Fibroblast of mammary gland (primary cell): ENCODE measurements at places on chromosomes 1 and 21.

DNA sequence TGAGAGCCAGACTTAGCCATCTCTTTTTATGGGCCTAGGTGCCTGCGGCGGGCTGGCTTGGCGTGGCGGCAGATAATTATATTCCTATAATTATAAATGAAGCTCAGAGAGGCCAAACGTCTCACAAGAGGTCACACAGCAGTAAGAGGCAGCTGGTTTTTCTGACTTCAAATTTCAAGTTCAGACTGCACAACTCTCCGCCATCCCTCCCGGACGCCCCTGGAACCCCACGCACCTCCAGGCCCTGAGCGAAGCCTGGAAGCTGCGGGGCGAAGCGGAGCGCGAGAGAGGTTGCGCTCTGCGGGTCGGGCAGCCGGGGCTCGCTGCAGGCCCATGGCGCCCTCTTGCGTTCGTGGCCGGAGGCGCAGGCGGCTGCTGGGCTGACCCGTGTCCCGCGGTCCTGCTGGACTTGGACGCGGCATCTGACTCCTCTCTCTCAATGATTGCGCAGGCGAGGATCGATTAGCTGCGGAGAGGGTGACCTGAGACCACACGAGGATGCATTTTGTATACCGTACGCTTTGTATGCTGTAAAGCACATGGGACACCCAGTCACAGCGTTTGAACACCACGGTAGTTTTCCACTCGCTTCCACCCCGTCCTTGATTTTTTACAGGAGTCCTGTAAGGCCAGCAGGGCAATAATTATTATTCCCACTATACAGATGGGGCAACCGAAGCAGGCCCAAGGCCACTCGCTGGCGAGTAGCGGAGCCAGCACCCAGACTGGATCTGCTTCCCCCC, 272.7 kb downstream of the FOXD2 start:
- DNase-seq, result peak; percentile 42

- no peak for DNase-seq
These were observed 86.3 kb upstream of the SOD1 start for GRCh38 chr21:31573217-31573616.

- peak; percentile 39 for DNase-seq
These were observed 78.6 kb downstream of the IVNS1ABP start for GRCh38 chr1:185238447-185238846.

- DNase-seq, result no peak
These were observed 91.8 kb downstream of the KCNN3 start for GRCh38 chr1:154778275-154778674.

GRCh38 chr1:54809496-54810074, 8.5 kb upstream of the TTC22 start:
- DNase-seq, result peak; percentile 19

- no peak for DNase-seq
These were observed 15.7 kb downstream of the DIP2A start for GRCh38 chr21:46474382-46474781.

- peak; percentile 46 for DNase-seq
These were observed 29.9 kb upstream of the DDAH1 start for GRCh38 chr1:85494904-85495266.

DNA sequence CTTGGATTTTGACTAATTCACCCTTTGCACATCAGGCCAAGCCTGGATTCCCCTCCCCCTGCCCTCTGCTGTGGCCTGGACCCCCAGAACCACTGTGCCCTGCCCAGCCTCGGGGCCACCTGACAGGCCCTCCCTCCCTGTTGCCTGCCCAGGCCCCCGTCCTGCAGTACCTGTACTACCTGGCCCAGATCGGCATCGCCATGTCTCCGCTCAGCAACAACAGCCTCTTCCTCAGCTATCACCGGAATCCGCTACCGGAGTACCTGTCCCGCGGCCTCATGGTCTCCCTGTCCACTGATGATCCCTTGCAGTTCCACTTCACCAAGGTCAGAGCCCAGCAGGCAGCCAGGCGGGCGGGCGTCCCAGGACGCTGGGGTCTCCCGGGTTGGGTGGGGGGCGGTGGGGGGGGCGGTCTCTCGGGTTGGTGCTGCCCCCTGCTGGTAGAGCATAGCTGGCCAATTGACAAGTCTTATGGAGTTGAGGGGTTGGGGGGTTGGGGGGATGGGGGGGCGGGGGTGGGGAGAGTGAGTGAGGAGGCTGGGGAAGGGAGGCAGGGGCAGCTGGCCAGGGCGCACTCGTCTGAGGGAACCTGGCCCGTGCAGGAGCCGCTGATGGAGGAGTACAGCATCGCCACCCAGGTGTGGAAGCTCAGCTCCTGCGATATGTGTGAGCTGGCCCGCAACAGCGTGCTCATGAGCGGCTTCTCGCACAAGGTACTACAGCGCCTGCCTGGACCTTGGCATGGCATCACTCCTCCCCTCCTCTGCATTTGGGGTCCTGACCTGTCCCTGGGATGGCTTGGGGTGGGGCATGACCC, 10.7 kb downstream of the AMPD2 start:
- DNase-seq, result no peak

- DNase-seq, result peak; percentile 58
These were observed 1.5 kb downstream of the XPR1 start for GRCh38 chr1:180633057-180634056.

GRCh38 chr1:151693057-151693651, 23.4 kb downstream of the CELF3 start:
- DNase-seq, result peak; percentile 44

- no peak for DNase-seq
These were observed 47.1 kb upstream of the CSF3R start for GRCh38 chr1:36529769-36530260.

DNA sequence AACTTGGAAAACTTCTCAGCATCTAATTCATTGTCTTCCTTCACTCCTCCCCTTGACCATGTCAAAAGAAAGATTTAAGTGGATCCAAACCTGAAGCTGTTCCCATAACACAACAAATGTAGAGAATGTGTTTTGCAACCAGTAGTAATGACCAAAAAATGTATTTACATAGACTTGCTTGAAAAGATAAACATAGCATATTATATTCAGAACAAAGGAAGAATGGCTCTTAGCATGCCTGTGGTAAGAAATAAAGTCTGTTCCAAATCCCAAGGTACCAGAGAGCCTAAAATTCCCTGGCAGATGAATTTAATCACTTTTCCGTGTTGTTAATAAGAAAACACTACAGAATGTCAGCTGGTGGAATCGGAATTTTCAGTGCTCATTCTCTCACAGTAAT, 36.8 kb downstream of the FMO3 start:
- DNase-seq, result peak; percentile 91

GRCh38 chr21:46064870-46065214, 33.1 kb upstream of the COL6A2 start:
- no peak for DNase-seq

DNA sequence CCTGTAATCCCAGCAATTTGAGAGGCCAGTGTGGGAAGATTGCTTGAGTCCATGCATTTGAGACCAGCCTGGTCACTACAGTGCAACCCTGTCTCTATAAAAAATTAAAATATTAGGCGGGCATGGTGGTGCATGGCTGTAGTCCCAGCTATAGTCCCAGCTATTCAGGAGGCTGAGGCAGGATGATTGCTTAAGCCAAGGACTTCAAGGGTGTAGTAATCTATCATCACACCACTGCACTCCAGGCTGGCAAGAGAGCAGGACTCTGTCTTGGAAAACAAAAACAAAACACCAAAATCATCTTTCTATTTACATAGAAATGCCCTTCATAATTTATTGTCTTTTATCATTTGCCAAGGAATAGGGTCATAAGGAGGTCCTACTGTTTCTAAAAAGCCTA, 1274.1 kb upstream of the NCAM2 start:
- DNase-seq, result no peak

- DNase-seq, result no peak
These were observed 10.9 kb upstream of the SH2D1B start for GRCh38 chr1:162422662-162423375.

DNA sequence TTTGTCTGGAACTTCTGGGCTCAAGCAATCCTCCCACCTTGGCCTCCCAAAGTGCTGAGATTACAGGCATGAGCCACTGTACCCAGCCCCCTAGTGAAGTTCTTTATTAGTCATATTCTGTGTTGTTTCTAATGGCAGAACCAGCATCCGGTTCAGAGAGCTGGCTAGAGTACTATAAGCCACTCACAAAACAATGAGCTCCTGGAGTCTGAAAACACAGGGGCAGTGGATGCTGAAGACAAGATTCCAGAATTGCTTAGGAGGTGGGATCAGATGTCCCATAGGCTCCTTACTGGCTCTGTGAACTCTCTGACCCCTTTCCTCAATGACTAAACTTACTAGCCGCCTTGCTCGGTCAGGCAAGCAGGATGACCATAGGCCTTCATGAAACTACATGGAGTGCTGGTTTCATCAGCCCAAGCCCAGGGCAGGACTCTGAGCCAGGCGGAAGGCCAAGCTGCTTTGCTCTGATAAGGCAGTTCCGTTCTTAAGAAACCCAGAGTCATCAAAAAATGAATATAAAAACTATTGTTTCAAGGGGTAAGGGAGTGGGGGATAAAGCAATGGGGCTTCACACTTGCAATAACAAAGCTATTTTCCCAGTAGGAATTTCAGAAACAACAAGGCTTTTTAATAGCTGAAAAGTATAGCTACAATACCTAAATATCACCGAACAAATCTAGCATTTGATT, 8.1 kb downstream of the MTHFR start:
- DNase-seq, result peak; percentile 54

DNA sequence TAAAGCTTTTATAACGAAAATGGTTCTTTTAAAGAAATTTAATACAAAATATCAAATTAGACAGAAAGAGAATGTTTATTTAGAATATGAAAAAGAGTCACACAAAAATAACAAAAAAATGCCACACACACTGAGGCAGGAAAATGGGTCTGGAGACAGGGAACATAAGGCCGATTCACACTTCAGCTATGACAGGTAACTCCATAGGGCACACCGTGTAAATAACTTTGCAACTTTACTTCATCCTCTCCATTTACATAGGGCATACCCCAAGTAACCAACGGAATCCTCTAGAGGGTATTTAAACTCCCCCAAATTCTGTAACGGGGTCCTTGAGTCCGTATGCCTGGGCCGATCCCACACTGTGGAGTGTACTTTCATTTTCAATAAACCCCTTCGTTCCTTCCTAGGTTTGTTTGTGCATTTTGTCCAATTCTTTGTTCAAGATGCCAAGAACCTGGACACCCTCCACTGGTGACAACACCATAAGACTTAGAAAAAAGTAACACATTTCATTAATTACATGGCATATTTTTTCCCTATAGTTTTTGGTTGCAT, 23.1 kb upstream of the PTGS2 start:
- no peak for DNase-seq

GRCh38 chr1:3435666-3436065, 18.8 kb upstream of the ARHGEF16 start:
- no peak for DNase-seq

GRCh38 chr1:189803364-189803763, 674.3 kb downstream of the BRINP3 start:
- no peak for DNase-seq

DNA sequence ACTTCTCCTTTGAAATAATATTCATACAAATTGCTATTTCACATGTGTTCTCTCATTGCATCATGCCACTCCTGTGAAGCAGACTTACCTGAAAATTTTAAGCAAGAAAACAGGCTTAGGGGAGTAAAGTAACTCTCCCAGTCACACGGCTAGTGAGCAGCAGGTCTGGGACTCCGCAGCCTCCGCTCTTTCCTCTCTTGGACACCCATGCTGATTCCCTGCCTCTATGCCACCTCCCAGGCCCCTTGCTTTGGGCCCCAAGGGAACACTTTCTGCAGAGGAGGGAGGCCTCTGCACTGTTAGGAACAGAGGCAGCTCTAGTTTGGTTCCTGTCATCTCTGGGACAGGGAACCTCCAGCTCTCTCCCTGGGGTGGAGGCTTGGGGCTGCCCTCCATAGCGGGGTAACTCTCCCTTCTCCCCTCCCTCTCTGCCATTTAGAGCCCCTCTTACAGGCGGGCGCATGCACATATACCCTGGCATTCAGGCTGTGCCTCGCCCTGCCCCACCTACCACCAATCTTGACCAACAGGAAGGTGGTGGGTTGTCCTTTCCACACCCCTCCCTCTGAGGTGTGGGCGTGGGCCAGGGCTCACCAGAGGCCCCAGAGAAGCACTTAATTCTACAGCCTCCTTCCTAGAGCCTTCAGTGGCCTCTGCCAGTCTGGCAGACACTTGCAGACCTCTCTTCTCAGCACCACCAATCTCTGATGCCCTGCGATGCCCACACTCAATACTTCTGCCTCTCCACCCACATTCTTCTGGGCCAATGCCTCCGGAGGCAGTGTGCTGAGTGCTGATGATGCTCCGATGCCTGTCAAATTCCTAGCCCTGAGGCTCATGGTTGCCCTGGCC, at the start of gene RXFP4:
RXFP4 (plus strand) TSS at position 646 of the 852 bp plus-strand sequence; CDS start at position 718, 72 bp downstream.
- DNase-seq, result no peak

DNA sequence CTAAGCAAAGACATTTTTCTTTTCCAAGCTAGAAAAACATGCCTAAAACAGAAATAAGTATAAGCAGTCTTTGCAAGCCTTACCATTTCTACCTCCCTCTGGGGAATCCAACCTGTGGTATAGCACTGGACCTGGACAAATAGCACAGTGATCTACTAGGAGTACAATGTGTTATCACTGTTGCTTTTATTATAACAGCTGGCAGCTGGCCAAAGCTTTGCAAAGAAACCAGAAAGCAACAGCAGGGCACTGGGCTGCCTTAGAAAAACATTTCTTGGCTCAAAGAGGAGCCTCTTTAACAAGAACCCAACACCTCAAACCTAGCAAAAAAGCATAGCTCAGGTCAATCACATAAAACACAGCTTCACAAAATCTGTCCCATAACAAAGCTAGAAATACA, 294.5 kb upstream of the GREM2 start:
- no peak for DNase-seq

DNA sequence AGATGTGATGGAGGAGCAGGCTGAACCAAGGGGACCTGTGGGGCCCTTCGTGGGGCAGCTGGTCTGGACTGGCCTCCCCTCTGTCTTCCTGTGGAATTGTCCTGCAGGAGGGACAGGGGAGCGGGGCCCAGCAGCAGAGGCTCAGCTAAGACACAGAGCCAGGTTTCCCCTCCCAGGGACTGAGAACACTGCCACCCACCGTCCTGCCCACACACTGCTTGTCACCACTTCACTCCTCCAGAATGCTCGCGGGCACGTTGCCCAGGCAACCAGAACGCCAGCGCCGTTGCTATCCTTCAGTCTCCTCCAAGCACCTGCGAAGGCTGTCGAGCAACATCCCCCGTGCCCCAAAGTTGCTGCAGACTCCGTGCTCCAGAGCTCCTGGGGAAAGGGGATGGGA, 46.4 kb downstream of the AJAP1 start:
- DNase-seq, result no peak

- no peak for DNase-seq
These were observed 174.7 kb upstream of the C1orf105 start for GRCh38 chr1:172245788-172246187.

DNA sequence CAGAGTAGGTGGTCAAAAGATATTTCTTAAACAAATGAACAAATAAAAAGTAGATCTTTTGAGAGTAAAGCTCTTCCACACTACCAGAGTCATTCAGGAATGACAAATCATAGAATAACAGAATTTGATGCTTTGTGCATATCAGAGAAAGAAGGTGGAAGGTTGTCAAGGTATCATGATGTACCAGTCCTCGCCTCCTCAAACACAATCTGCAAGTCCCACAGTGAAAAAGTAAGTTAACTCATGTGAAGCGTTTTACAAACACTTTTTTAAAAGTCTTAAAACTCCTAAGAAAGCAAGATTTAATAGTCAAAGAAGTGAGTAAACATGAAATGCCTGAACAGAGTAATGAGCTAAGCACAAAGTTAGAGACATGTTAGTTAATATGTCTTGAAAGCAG, 2.5 kb upstream of the RGS4 start:
- no peak for DNase-seq
